ENCODE measurements at places on chromosomes 4 and X. TPM values are rescaled to one million over a fixed set of nuclear protein-coding genes. Genes with fewer than 3 reads are reported as not detected.

The MSX1 gene
- total RNA-seq, result not detected

The IRS4 gene
- total RNA-seq, result not detected

The ARMCX4 gene
- 1.3 TPM for total RNA-seq

The GPC4 gene
- total RNA-seq, result not detected

The BCLAF3 gene
- total RNA-seq, result 6.8 TPM

The GAGE1 gene
- not detected for total RNA-seq

The PPP4R3C gene
- total RNA-seq, result not detected

The HTN1 gene
- total RNA-seq, result not detected

The NSG1 gene
- total RNA-seq, result 11.0 TPM

The TMPRSS11D gene
- not detected for total RNA-seq

The SYNPO2 gene
- total RNA-seq, result 1.2 TPM

The RHOXF2 gene
- total RNA-seq, result not detected

The FAM53A gene
- total RNA-seq, result 1.6 TPM

All from activated CD4-positive, alpha-beta T cell treated with anti-CD3 and anti-CD28 coated beads, Interleukin-2, amount 10 ng/mL, durations not matched to agents 7 days and 5 days (primary cell).